ELF-1 (cell line): ENCODE measurements at places on chromosomes 7 and 10.

DNA sequence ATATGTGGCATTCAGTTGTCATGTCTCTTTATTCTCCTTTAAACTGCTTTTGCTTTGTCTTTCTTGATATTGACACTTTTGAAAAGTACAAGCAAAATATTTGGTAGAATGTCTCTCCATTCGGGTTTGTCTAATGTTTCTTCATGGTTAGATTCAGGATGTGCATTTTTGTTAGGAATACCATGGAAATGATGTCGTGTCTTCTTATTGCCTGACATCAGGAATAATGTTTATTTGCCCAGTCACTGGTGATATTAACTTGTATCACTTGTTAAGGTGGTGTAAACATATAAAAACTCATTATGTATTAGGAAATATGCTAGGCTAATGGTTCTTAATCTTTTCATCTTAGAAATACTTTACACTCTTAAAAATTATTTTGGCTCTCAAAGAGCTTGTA is 43.4 kb downstream of the CDK1 start:
- no peak for DNase-seq

DNA sequence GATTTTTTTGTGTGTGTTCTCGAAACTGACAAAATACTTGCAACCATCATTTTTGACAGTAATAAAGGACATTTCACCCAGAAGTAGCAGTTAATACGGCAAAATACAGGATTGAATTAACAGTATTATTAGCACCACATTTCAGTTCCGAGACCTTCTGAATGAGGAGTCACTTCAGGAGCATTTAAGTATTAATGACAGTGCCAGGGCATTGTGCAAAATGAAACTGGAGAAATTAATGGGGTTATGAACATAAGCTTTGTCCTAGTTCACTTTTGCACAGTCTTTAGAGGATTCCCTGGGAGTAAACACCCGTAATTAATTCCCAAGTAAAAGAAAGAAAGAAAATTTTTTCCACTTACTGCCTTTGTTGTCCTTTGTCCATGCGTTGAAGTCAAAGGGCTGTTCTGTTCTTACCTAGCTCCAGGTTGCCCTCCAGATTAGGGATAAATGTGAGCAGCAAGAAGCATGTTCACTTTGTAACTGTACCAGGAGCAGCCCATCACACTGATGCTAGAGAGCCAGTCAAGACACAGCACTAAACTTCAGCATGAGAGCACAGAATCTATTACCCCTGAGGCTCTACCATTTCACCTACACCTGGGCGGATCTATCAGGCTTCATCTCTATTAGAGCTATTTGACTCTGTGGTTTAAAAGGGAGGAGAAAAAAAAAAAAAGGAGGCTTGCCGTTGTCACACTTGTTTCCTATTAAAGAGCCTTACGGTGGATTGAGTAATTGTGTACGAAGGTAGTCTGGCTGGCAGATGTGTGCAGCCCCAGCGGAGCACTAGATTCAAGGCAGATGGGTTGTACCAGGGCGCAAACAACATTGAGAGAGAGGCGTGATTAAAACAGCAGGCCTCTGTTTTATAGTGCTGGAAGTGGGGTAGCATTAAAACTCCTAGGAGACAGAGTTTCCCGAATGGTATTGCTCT is 297.8 kb upstream of the SEMA3A start:
- peak; percentile 14 for DNase-seq

- no peak for DNase-seq
Measured at GRCh38 chr7:112833082-112833481, 42.9 kb upstream of the TMEM168 start.

DNA sequence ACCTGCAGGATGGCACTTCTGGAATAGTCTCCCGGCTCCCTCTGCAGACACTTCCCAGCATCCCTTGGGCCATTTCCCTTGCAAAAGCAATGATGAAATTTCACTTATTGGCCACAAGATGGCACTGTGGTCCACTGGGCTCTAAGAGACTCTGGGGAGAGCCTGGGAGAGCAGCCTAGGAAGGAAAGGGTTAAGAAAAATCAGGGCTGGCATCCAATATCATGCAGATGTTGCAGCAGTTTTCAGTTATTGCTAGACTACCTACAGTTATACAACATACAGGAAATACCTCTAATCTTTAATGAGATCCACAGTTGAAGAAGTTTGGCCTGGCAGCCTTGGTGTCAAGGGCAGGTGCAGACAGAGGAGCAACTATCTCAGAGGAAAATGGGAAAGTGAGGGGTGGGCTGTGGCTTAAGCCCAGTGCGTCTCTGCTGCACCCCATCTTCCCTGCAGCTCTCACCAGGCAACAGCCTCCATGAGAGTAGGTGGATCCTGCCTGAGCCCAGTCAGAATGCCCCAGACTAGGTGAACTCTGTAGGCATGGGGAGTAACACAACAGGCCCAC is 100.2 kb upstream of the PRSS58 start:
- DNase-seq = peak; percentile 64

GRCh38 chr7:94003446-94004023 is 620 bp downstream of the BET1 start:
- DNase-seq = no peak

DNA sequence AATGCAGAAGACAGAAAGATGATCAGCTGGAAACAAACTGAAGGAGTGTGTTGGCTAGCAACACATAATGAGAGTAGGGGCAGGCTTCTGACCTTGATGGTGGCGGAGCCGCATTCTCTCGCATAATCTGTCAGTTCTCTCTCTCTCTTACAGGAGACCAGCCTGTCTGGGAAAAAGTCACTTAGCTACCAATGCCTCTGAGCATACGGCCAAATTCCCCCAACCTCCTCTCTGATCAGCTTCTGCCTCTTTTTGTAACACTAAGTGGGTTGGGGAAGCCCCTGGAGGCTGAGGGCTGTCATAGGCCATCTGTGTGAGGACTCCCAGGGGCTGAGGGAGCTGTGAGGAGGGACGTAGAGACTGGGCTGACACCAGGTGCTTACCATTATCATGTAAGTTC is 104.6 kb downstream of the HIPK2 start:
- peak; percentile 67 for DNase-seq

DNA sequence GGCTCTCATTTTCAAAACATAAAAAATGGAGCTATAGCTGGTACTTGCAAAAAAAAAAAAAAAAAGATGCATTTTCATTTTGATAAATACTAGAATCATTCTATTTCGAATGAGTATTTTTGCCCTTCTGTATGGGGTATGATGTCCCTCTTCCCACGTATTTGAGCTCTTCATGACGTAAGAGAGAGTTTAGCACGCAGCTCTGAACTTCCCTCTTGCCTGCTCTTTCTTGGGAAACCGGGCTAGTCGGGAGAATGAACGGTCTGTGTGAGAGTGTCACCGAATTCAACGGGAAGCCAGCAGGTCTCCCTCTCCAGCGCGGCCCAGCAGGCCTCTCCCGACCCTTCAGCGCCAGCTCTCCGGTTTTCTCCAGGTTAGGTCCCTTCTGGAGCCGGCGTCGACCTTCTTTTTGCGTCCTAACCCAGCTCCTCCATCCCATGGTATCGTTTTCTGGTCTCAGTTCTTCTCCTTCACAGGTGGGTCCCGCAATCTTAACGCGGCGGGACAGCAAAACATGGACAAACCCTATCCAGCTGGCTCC is 159.2 kb upstream of the PITRM1 start:
- DNase-seq = no peak

GRCh38 chr10:50362547-50363125 is 111.3 kb upstream of the ASAH2 start:
- DNase-seq = no peak

DNA sequence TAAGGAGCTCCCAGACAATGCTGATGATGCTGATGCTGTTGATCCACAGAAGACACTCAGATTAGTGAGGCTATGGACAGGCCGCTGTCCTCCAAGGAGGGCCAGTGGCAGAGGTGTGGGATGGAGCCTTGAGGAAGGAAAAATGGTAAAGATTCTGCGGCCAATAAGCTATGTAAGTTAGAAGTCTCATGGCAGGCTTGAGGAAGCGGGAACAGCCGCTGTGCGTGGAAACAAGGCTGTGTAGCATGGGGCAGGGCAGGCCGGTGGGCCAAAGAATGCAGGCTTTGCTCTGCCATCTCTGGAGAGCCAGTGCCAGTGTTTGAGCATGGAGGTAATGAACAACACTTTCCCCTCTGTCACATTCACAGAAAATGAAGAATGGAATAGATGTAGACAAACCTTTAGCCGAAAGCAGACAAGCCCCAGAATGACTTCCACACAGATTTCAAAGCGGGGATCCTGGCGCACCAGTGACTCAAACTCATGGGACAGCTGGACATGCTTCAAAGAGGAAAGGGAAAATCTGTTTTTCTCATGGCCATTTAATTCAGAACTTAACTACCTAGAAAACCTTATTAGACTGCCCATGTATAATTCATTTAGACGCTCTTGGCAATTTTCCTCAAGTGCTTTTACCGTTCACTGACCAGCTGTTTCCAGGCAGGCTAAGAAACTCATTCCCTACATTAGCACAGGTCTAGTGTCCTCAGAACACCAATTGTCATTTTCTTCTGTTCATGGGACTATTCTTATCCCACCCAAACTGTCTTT is 16.9 kb upstream of the FIGNL1 start:
- DNase-seq = no peak

DNA sequence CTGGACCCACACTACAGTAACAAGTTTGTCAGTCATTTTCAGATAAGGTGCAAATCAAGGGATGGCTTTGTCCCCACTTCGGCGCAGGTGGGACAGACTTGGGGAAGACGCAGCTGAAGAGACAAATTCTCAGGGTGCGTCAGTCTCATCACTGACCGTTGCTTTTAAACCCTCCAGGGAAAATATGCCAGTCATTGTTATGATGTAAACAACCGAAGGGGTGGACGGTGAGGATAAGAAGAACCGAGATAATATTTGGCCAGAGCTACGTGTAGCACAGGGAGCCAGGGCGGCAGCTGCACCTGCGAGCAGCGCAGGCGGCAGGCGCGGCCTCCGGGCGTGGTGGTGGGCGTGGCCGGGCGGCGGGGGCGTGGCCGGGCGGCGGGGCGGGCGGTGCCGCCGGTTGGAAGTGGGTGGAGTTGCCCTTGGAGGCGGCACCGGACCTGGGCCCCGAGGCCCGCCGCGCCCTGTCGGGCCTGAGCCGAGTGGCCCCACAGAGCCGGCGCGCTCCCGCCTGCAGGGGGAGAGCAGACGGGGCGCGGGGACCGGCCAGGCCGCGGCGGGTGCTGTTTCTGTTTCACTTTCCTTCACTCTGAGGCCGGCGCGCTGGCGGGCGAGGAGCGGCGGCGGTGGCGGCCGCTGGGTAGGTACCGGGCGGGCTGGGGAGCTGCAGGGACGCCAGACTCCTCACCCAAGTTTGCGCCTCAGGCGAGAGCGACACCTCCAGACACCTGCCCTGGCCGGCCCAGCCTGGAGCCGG is at the start of gene PCGF5:
TSS of gene PCGF5 (plus strand) at position 470 of the 760 bp plus-strand sequence. CDS start 2,209 bp downstream, outside the sequence.
- DNase-seq = peak; percentile 84

DNA sequence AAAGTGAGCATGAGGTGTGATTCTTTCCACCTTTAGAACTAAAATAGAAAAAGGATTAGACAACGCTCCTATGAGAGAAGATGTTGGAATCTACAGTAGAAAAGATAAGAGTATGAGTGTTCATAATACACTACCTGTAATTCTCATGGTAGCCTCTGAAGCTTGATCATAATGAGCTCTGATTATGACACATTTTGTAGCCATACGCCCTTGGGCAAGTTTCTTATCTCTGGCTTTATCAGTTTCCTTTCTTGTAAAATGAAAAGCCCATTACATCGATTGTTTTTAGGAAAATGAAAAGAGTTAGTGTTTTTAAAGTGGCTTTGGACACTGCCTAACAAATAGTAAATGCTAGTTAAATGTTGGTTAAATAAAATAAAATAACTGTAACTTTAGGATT is 22.4 kb upstream of the PRSS58 start:
- no peak for DNase-seq

DNA sequence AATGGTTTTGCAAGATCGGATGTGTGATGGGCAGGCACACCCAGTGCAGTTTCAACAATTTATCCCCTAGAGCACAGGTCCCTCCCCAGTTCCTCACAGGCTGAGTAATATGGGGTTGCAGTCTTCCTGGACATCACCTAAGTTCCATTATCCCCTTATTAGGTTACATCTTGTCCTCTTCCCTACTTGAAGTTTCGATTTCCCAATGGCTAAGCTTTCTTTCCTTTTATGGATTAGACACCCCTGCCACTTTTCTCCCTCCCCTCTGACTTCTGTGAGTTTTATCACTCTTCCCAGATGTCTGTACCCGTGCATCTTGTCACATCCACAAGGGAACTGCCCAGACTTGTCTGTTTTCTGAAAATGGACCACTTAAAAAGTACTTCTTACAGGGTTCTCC is 2.4 kb upstream of the NIPSNAP2 start:
- no peak for DNase-seq

DNA sequence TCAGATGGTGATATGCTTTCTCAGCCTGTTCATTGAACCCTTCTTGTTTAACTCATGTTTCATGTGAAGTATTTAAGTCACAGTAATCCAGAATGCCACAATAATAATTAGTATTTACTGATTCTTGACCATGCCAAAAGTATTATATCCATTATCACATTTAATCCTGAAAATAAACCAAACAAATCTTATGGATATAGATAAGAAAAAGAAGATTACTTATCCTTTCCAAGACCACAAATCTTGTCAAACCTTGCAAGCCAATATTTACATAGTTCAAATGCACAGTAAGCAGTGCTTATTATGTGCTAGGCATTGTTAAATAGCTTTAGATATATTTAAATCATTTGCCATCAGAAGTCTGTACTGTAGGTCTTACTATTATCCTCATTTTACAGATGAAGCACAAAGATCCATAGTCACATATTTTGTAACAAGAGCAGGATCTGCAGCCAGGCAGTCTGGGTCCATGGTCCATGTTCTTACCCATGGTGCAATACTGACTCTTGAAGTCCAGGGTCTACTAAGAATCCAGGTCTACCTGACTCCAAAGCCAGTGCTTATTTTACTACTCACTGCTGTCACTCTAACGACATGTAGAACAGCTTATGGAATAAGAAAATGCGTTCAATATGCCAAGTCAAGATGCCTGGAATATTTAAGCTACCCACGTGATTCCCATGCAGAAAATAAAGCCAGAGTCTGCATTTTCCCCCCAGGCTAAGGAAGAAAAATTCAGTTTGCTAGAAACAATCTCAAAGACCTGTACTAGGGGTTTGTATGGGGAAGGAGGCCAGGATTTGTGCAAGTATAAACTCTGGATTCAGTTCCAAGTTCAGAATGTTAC is 984.8 kb upstream of the LRRTM3 start:
- DNase-seq = no peak

DNA sequence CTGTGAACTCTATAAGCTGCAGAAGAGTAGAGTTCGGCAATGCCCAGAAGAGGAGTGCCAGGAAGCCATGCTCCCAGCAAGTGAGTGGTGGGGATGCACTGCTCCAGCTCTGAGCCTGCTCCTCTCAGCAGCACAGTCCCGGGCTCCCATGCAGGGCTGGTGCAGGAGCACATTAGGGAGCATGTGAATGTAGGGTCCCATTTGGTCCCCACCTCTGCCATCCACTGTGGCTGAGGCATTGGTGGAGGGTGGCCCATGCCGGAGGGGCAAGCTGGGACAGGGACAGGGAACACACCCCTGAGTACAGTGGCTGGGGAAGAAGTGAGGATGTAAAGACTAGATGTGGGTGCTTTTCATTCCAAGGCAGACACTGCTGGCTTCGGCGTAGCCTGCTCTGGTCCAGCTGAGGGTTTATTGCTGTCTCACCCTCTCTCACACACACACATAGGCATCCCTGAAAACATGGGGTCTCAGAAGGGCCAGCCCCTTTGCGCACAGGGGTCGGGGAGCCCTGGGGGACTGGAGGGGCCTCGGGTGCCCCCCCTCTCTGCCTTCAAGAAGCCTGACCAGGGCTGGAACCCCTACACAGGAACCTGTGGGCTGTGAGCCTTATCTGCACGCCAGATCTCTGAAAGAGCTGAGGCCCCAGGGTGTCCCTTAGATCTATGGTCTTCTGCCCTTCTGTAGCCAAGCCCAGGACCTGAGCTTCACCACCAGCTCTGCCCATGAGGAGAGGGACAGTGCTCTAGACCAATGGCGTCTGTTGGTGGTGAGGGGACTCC is 341.0 kb downstream of the TCERG1L start:
- no peak for DNase-seq

- peak; percentile 94 for DNase-seq
Measured at GRCh38 chr10:97479939-97480338, 18.3 kb downstream of the MMS19 start.
